ENCODE measurements at places on chromosomes 1 and 21.

DNA sequence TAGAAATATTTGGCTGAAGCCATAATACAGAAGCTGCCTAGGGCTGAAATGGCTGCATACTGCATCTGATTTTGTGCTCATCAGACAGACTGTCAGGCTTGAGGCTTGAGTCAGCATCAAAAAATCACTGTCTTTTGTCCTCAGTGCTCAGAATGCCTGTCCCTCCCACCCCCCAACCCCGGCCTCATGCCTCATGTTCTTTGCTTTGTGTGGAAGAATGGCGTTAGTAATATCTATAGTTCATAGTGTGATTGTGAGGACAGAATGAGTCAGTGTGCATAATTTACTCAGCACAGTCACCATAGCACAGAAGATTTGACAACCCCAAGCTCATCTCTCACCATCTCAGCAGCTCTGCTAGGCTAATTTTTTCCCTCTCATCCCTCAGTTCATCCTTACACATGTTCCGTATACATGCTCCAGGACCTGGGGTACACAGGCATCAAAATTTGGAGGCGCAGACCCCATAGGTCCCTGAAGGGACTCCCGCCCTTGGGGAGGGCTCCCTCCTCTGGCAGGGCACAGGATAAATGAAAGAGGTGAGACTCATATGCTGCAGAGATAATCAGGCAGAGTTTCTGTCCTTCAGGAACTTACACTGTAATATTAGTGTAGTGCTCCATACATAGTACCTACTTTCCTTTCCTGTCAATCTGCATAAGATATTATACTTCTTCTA is 159.1 kb upstream of the C8B start:
- no peak for DNase-seq

GRCh38 chr1:67372136-67372535 is 58.1 kb downstream of the SERBP1 start:
- no peak for DNase-seq

GRCh38 chr1:57131701-57132394 is 166.0 kb upstream of the C8B start:
- no peak for DNase-seq

GRCh38 chr1:178774263-178774662 is 49.2 kb downstream of the RALGPS2 start:
- DNase-seq, result no peak

- no peak for DNase-seq
These were observed 79.9 kb downstream of the FHAD1 start for GRCh38 chr1:15326691-15327588.

GRCh38 chr1:156602557-156602993 is 1.3 kb upstream of the GPATCH4 start:
- DNase-seq, result no peak

GRCh38 chr21:17527711-17528110 is 14.9 kb downstream of the CXADR start:
- DNase-seq, result no peak

DNA sequence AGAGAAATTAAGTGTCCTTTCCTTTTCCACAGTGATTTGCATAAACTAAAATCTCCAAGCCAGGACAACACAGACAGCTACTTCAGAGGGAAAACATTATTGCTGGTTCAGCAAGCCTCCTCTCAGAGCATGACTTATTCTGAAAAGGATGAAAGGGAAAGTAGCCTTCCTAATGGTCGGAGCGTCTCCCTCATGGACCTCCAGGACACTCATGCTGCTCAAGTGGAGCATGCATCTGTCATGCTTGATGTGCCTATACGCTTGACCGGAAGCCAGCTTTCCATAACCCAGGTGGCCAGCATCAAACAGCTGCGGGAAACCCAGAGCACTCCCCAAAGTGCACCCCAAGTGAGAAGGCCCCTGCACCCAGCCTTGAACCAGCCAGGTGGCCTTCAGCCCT is 39.1 kb downstream of the CLEC20A start:
- no peak for DNase-seq

DNA sequence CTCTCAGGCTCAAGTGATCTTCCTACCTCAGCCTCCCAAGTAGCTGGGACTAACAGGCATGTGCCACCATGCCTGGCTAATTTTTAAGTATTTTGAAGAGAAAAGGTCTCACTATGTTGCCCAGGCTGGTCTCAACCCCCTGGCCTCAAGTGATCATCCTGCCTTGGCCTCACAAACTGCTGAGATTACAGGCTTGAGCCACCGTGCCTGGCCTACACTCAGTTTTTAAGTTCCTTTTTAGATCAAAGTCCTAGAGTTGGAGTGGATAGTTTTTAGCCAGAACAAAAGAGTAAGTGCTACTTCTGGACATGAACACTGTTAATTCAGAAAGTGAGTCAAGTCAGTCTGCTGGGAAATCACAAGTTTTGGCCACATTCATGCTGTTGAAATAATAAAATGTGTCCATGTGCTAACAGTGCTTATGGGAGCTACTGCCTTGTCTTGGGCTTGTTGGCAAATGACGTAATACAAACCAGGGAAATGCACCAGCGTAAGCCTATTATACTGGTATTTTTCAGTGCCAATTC is 84.2 kb downstream of the NDUFS5 start:
- DNase-seq, result no peak

- DNase-seq, result no peak
These were observed 488.6 kb upstream of the RGS18 start for GRCh38 chr1:191669629-191670028.

- no peak for DNase-seq
These were observed 150.6 kb downstream of the MRPL39 start for GRCh38 chr21:25456672-25457071.

- DNase-seq, result no peak
These were observed 40.0 kb downstream of the MEGF6 start for GRCh38 chr1:3571263-3571662.

DNA sequence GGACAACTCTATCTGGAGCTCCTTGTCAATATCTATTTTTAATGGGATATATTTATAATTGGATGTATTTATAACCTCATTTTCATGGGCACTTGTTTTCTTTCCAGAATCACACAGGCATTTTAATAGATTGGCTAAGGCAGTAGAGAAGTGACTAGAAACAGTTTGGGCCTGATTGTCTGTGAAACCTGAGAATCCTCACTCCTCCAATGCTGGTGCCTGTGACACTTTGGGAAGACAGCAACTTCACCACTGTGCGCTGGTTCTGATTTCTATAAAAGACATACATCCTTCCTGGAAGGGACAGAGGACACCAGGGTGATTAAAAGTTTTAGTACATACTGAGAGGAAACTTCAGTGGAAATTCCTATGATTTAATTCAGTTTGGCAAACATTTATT is 39.6 kb upstream of the RXRG start:
- DNase-seq, result no peak

- DNase-seq, result no peak
These were observed 71.8 kb upstream of the PKN2 start for GRCh38 chr1:88612292-88612691.

DNA sequence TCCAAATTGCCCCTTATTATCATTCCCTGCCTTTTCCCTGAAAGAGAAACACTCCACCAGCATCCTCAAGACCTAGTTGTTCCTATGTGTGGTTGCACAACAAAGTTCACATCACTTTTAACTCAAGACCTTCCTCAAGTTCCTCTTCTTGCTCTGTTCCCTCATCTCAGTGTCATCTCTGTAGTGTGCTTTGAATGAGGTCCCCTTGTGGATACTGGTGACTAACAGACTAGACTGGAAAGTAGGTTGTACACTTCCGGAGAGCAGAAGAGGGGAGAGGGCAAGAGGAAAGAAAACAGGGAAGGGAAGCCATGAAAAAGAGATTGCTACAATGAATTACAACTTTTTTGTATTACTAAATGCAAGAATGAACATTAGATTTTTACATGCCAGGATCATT is 853.8 kb downstream of the USP25 start:
- no peak for DNase-seq
